ENCODE measurements at places on chromosomes 11 and 22. TPM values are rescaled to one million over a fixed set of nuclear protein-coding genes. Genes with fewer than 3 reads are reported as not detected.

The RGL4 gene
- 2.5 TPM for polyA plus RNA-seq

The DGKZ gene
- 44.6 TPM for polyA plus RNA-seq

DNA sequence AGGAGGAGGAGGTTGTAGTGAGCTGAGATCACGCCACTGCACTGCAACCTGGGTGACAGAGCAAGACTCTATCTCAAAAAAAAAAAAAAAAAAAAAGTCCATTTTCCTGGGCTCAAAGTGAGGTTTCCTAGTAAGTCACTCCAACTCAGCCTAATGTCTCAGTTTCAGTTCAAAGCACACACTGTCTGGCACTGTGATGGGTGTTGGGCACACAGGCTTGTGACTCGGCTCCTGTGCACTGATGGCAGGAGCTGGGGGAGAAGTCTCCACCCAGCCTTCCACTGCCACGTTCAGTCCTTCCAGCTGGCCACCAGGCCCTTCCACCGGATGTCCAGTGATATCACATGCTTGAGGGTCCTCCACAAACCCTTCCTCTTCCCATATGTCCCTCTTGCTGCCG is 186.0 kb downstream of the CEP164 start:
- no peak for DNase-seq

- DNase-seq = no peak
Observed at GRCh38 chr22:40128989-40129388, 48.7 kb upstream of the TNRC6B start.

GRCh38 chr11:94315664-94316063 is 11.3 kb downstream of the IZUMO1R start:
- no peak for DNase-seq

DNA sequence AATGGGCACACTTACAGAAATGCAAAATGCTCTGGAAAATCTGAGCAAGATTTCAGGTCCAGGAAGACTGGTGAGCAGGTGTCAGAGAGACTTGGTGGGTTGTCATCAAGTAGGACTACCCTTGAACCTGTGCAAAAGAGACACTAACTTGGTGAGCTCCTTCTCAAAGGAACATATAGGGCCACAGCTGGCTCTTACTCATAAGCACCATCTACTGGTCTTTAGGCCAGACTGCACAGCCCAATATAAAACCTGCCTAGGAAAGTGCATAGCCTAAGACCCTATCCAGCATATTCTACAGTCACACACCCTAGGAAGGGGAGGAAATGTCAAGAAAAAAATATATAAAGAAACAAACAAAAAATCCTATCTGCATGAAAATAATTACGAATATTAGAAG is 18.2 kb upstream of the OR10W1 start:
- no peak for DNase-seq

- DNase-seq = no peak
Observed at GRCh38 chr11:128666397-128666796, 27.5 kb upstream of the FLI1 start.

DNA sequence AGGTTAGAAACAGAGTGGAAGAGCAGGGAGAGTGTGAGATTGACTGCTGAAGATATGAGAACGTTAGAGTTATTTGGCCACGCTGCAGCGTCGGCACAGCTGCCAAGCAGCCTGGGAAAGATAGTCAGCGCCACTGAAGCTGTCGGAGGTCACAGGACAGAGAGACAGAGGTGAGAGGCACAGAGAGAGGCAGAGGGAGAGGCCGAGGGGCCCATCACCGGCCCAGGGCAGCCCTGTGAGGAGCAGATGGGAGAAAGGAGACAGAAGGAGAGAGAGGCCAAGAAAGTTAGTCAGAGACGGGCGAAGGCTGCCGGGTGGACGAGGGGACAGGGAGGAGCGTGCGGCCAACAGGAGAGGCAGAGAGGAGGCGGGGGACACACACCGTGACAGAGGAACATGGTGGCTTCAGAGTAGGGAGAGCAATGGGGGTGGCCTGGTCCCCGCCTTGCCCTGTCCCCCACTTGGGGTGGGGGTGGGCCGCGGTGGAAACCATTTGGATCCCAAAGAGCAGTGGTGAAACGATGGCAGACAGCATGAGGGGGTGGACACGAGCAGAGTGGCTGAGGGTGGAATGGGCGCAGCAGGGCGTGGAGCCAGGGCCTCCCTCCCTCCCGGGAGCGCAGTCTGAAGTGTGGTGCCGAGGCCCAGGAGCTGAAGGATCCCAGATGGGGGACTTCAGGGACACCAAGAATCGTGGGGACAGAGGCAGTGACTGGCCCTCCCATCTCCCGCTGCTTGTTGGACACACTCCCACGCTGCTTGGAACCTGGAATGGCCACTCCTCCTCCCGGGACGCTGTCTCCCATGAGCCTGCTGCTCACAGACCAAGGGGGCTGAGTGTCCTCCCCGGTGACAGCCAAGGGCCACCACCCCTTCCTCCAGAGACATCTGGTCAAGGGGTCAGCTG is 26.6 kb downstream of the LRRC10B start:
- DNase-seq = no peak

- no peak for DNase-seq
Observed at GRCh38 chr11:130070846-130071200, 1.1 kb downstream of the APLP2 start.

DNA sequence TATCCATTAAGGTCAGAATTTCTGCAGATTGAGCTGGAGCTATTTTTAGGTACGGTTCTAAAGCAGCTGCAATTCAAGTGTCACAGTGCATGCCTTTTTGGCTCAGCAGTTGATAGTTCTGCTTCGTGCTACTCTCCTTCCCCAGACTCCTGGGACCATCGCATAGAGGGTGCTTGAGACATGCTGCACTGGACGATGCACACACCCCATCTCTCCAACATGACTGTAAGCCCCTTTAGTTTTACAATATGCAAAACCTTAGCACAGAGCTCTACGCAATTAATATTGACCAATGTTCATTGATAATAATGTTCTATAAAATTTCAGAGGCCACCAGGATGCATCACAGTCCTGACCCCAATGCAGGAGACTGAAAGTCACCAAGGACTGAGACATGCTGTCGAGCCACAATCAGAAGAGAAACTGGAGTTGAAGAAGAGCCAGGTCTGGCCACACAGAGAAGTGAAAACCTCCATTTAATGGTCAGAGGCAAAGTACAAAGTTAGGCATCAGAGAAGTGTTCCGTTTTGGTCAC is 120.9 kb upstream of the ZC3H12C start:
- no peak for DNase-seq

DNA sequence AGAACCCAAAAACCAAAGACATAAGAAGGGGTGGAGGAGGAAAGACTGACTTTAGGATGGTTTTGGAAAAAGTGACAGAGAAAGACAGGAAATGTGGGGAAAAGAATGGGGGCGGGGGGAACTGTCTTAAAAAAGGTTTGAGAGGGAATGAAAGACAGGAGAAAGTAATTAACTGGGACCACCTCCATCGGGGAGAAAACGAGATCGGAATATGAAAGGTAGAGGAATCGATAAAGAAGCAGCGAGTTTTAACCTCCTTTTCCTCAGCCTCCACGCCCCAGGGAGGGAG is 524 bp downstream of the MTMR2 start:
- no peak for DNase-seq

GRCh38 chr11:19524171-19524671 is 188.4 kb upstream of the NAV2 start:
- no peak for DNase-seq

GRCh38 chr11:113555071-113555619 is 79.9 kb upstream of the DRD2 start:
- no peak for DNase-seq

GRCh38 chr11:10164621-10165020 is 129.4 kb downstream of the SBF2 start:
- DNase-seq = no peak

Measured in left renal pelvis (tissue), 4 donors.